Pancreas (tissue), 10 donors: ENCODE measurements at places on chromosomes 5 and 9. TPM values are rescaled to one million over a fixed set of nuclear protein-coding genes. Genes with fewer than 3 reads are reported as not detected.

Gene ZNF354C
- polyA plus RNA-seq: 0.91 TPM

Gene ZNF462
- polyA plus RNA-seq: 1.6 TPM

Gene MINAR2
- polyA plus RNA-seq: not detected

Gene OSMR
- 5.5 TPM for polyA plus RNA-seq

Gene TAF11L10
- polyA plus RNA-seq: not detected

Gene JAK2
- polyA plus RNA-seq: 1.7 TPM

Gene GMCL2
- polyA plus RNA-seq: not detected

Gene ZFR
- 15.7 TPM for polyA plus RNA-seq

Gene PCDHB4
- polyA plus RNA-seq: 1.2 TPM

Gene NRARP
- polyA plus RNA-seq: 2.7 TPM

Gene FGD3
- 27.7 TPM for polyA plus RNA-seq

Gene PKD2L2
- 0.05 TPM for polyA plus RNA-seq

Gene PCDHGA6
- 1.4 TPM for polyA plus RNA-seq

Gene NR5A1
- polyA plus RNA-seq: 0.05 TPM

Gene SYK
- 5.5 TPM for polyA plus RNA-seq
